Activated CD8-positive, alpha-beta memory T cell treated with anti-CD3 and anti-CD28 coated beads, Interleukin-2, amount 50 U/mL, for 4 hours (primary cell): ENCODE measurements at places on chromosomes 5 and 9.

- no peak for DNase-seq
These were observed 78.4 kb downstream of the SEMA5A start for GRCh38 chr5:9467199-9468059.

- no peak for DNase-seq
These were observed 388.9 kb upstream of the KLF4 start for GRCh38 chr9:107878462-107878861.

- DNase-seq: no peak
These were observed 413.6 kb upstream of the GRAMD2B start for GRCh38 chr5:126009566-126009965.

DNA sequence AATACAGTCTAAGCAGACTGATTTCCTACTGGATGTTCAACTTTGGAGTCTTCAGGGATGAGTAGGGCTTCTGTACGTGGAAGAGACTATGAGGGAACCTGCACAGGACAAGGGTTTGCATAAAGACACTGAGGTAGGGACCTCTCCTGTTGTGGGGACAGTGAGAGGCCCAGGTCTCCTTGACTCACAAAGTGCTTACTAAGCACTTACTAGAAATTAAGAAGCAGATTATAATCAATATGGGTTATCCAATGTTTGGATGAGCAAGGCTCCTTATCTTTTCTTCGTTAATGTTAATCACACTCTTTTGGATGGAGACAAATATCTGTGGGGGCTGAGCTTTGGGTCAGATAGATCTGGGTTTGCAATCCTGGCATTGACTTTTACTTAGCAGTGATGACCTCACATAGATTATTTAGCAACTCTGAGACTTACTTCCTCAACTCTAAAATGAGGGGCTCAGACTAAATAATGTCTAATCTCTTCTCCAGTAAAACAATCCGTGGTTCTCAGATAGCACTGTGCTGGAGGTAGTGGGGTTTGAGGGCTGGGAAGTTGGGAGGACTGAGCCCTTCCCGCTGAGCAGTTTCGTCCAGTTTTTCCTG, 45.9 kb downstream of the PDCD1LG2 start:
- no peak for DNase-seq

DNA sequence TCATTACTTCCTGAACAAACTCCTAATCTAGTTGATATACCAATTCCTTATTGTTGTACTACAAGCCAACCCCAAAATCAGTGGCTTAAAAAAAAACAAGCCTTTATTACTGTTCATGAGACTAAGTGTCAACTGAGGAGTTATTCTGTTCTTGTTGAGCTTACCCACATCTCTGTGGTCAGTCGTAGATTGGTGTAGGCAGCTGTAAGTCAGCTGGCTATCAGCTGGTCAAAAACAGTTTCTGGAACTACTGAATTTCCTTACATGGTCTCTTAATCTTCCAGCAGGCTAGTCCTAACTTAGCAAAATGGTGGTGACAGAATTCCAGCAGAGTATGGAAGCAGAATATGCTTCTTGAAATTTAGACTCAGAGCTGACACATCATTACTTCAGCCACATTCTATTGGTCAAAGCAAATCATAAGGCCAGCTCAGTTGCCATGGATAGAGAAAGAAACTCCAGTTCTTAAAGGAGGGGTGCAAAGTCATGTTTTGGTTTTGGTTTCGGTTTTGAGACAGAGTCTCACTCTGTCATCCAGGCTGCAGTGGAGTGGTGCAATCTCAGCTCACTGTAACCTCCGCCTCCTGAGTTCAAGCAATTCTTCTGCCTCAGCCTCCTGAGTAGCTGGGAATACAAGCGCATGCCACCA, 386.1 kb upstream of the MPDZ start:
- DNase-seq: no peak

GRCh38 chr5:95537501-95537900, 17.3 kb downstream of the SKIC3 start:
- DNase-seq: no peak

GRCh38 chr5:122516432-122516743, 204.4 kb downstream of the SNCAIP start:
- DNase-seq: no peak

GRCh38 chr9:109535365-109535764, 37.3 kb upstream of the PTPN3 start:
- DNase-seq: no peak

GRCh38 chr5:142012186-142012785, 541 bp downstream of the GNPDA1 start:
- peak; percentile 68 for DNase-seq
